ENCODE measurements at places on chromosomes 16 and 17.

DNA sequence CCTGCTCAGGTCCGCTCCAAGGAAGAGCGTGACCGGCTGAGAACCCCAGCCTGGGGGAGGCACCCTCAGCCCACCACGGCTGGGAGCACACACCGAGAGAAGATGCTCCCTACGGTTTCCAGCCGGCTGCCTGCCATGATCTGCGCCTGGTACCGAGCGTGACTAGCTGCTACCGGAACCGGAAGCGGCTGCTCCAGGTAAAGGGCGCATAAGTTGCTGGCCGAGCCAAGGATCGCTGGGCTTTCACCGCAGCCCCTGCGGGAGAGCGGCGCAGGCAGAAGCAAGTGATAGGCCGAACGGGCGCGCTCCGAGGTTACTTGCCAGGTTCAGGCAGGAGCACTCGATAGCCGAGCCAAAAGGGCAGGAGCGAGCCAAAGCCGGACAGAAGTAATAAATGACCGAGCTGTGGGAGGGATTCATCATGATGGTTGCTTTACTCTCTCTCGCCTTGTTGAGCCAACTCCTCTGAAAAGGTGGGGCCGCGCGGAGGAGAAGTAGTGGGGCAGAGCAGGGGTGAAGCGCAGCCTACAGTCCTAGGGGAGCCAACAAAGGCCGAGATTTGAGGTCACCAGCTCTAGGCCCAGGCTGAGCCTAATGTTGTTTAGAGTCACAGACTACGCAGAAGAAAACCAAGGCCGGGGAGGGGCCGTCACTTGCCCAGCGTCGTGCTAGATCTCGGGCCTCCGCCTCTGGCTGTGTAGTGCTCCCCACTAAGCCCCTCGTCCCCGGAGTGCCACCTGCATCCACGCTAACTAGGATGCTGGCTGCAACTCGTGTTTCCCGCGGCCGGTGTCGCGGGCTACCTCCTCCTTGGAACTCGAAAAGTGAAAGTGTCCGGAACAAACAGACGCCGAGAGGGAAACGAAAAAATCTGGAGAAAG is at the start of gene MRPS23:
MRPS23 (minus strand) TSS at position 171 of the 881 bp plus-strand sequence; CDS start at position 137, 34 bp downstream.
- DNase-seq: peak; percentile 97

GRCh38 chr17:7336240-7337175 is at the start of gene ACAP1:
ACAP1 (plus strand) TSS chr17:7336529; CDS start chr17:7336735, 206 bp downstream.
- no peak for DNase-seq

- no peak for DNase-seq
Measured at GRCh38 chr17:33940769-33941370, 314.2 kb upstream of the CCL2 start.

GRCh38 chr17:9291912-9292560 is 270.7 kb downstream of the NTN1 start:
- DNase-seq: no peak

GRCh38 chr17:44170499-44171201 is at the start of gene ASB16:
ASB16 (plus strand) TSS chr17:44170704; CDS start chr17:44170790, 86 bp downstream.
- DNase-seq: no peak

GRCh38 chr16:28136751-28137434 is 73.4 kb upstream of the GSG1L start:
- DNase-seq: no peak

GRCh38 chr16:22816475-22816874 is 2.5 kb downstream of the HS3ST2 start:
- no peak for DNase-seq

GRCh38 chr16:53736297-53736696 is 32.3 kb downstream of the FTO start:
- no peak for DNase-seq

- no peak for DNase-seq
Measured at GRCh38 chr16:69243479-69243878, 56.5 kb downstream of the SNTB2 start.

DNA sequence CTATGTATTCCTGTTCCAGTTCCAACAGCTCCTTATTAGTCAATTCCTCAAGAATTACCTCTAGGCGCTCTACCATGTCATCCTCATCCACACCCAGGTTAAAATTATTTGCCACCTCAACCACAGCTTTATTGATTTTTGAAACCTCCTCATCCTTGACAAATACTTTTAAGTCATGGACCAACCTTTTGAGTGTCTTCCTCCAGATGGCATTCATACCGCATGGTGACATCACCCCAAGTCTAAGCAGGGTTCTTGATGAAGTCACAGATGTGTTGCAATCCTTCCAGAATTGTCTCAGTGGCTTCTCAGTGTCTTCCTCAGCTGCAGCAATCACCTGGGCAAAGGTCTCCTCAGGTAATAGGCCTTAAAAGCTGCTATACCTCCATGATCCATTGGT is 40.1 kb downstream of the BCL7C start:
- DNase-seq: no peak

DNA sequence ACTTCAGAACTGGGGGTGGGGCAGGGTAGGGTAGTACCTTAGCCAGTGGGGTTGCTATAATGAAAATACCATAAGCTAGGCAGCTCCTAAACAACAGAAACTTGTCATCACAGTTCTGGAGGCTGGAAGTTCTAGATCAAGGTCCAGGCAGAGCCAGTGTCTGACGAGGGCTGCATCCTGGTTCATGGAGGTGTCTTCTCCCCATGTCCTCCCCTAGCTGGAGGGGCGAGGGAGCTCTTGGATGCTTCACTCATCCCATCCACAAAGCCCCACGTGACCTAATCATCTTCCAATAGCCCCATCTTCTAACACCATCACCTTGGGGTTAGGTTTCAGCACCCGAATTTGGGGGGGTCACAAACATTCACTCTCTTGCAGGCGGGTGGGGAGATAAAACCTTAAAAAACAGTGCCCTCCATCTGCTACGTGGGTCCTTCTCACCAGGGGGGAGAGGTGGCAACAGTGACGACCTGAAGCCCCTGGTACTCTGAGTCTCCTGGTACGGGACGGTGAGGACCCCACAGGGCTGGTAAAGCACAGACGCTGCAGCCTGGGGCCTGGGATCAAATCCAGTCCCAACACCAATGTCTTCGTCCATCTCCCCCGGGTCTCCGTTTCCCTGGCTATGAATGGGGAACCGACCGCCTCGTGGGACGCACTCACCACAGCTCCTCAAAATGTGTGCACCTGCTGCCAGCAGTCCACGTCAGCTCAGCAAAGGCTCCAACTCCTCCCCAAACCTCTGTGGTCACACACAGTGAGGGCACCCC is 22.8 kb downstream of the RAB40B start:
- DNase-seq: no peak

GRCh38 chr17:61568219-61569072 is 22.6 kb downstream of the NACA2 start:
- peak; percentile 23 for DNase-seq

DNA sequence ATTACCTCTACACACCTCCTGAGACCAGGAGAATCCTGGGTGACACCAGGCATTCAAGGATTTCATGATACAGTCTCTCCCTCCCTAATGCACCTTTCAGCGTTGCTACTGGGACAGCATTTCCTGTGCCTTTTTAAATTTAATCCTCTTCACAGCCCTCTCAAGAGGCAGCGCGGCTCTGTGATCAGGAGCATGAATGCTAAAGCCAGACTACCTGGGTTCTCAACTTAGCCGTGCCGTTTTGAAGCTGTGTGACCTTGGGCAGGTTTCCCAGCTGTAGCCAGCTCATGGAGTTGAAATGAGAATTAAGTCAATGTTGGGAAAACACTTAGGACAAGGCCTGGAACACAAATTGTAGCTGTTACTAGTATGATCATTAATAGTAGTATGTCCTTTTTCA is 191.8 kb downstream of the XYLT1 start:
- DNase-seq: no peak

GRCh38 chr16:676565-676902 is 1.1 kb downstream of the RHBDL1 start:
- no peak for DNase-seq

- no peak for DNase-seq
Measured at GRCh38 chr16:2787406-2787805, at the start of gene PRSS33. PRSS33 (minus strand) TSS chr16:2787560; CDS start chr16:2786547, 1,013 bp downstream.

DNA sequence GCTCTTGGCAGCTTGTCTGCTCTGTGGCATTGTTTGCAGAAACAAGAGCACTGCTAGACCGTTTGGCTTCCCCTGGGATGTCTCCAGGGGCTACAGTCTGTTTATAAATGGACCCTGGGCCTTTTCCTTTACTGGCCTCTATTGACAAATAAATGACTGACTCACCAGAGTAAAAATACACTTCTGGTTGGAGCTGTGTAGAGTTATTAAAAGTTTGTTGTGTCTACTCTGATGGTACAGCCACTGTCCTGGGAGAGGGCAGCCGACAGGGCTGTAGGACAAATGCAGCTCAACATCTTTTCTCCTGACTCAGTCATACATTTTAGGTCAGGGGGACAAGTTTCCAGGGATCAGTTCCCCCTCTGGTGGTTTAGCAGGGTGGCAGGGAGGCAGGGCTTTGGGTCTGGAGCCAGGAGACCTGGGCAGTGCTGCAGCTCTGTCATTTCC is 30.0 kb downstream of the FOXL1 start:
- DNase-seq: no peak

DNA sequence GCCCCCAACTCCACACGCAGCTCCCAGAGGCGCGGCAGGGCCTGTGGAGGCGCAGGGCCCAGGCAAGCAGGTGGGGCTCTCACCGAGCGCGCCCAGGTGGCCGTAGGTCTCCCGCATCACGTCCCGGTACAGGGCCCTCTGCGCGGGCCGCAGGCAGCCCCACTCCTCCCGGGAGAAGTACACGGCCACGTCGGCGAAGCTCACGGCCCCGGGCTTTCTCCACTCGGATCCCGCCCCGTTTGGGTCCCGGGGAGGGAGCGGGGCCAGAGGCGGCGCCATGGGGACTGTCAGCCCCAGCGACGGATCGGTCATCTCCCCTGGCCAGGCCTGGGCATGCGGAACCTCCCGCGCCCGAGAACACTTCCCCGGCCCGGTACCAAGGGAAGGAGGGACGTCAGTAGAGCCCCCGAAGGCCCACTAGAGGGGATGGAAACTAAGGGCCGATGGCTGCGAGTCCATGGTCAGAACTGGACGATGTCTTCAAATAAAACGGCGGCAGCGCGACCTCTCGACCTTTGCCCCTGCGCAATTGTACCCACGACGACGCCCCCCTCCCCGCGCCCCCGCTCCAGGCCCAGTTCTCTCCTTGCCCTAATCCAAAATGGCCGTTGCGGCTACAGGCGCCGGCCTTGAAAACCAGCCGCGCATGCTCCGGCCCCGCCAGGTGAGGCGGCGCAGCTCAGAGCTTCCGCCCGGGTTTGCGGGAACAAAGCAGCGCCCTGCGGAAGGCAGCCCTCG is at the start of gene ZNF747:
ZNF747 (minus strand) TSS at position 491 of the 738 bp plus-strand sequence; CDS start at position 312, 179 bp downstream.
- DNase-seq: no peak

- no peak for DNase-seq
Measured at GRCh38 chr16:66873685-66874055, 6.6 kb upstream of the PDP2 start.

DNA sequence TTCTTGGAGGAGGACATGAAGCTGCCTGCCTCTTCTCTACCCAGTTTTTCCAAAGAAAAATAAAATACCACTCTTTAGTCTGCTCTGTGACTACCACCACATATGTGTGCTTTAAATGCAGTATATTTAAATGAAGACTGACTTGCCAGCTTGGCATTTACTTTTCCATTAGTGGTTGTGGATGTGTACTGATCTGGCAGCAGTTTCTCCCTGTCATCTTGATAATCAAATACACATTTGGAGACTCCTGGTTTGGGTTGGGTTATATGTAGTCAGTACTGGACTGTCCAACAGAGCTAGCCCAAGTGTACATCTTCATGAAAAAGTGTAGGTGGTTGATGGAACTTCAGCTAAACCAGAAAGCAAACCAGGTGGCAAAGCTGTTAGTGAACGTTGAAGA is 19.9 kb downstream of the COX10 start:
- DNase-seq: no peak

- DNase-seq: no peak
Measured at GRCh38 chr16:24988129-24988518, 27.0 kb downstream of the ARHGAP17 start.

DNA sequence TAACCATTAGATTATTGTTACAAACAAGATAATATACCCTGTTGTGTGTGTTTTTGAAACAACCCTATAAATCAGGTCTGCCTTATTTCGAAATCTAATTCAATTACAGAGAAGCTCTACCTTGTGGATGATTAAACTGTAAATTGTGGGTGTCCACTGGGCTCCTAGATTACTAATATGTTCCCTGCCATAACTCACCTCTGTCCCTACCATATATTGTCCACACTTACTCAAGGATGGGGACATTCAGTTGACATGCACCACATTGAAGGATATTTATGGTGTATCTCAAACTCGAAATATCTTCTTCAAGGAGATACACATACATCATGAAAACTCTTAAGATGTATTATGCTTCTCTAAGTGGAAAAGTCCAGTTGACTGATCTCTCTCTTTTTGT is 617.6 kb upstream of the EEF2KMT start:
- DNase-seq: no peak

DNA sequence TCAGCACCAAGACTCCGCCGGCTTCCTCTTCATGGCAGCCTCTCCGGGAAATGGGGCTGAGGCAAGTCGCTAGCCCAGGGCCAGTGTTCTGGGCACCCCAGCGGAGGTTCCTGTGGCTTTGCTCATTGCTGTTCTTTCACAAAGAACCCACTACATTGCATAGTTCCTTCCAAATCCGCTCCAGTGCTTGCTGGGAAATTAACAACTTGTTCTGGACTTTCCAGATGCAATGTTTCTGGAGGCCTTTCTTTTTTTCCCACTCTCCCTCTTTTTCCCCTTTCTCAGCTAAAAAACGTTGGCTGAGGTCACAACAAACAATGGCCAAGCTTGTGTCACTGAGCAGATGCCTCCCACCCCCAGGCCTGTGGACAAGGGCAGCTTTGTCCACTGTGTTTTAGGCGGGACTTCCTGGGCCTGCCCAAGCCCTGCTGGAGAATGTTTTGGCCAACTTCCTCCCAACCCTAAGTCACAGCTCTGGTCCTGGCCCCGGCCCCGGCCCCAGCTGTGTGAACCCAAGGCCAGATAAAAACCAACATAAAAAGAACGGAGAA is 131.5 kb upstream of the RCVRN start:
- no peak for DNase-seq

DNA sequence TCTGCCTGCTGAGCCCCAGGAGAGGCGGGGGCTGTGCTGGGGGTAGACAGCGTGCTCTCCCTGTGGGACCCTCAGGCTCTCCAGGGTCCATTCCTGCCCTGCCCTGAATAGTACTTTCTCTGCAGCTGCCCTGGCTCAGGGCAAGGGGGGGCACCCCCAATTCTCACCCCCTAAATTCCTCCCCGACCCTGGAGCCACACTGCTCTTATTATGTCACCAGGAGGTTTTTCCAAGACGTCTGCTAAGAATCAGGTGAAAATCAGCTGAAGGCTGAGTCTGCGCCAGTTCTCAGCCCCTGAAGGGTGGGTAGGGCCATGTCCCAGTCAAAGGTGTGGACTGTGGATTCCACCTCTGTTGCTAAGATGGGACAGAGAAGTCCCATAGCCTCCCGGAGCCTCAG is 49.9 kb upstream of the MAP3K14 start:
- no peak for DNase-seq

GRCh38 chr16:72317446-72317845 is 145.5 kb upstream of the PMFBP1 start:
- DNase-seq: no peak
